ENCODE measurements at places on chromosomes 5 and 9.

GRCh38 chr5:5025098-5025773 lies 114.9 kb upstream of the ADAMTS16 start:
- no peak for DNase-seq

- no peak for DNase-seq
Observed at GRCh38 chr9:124886866-124887492, 25.0 kb downstream of the ARPC5L start.

DNA sequence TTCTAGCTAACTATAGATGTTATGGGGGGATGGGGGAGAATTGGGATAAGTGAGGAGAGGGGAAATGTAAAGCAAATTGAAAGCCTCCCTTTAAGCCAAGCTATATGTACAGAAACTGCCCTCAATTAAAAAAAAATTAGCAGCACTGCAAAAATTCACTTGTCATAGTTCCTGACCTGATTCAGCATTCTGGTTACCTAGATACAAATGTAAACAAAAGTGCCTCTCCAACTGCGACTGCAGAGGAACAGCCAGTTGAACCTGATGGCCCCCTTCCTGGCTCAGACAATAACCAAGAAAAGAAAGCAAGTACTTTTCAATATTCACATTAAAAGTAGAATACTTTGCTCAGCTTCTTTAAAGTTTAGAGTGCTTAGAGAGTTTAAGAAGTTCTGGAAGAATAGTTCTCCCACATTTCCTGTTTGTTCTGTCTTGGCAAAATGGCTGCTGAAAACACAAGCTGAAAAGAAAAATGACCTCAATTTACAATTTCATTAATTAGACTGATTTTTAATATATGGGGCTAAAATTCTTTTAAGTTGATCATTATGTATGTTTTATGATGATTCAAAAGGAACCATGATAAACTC lies 1.5 kb downstream of the FAM81B start:
- peak; percentile 58 for DNase-seq

- DNase-seq, result no peak
Observed at GRCh38 chr9:106712279-106712678, 150.7 kb upstream of the ZNF462 start.

DNA sequence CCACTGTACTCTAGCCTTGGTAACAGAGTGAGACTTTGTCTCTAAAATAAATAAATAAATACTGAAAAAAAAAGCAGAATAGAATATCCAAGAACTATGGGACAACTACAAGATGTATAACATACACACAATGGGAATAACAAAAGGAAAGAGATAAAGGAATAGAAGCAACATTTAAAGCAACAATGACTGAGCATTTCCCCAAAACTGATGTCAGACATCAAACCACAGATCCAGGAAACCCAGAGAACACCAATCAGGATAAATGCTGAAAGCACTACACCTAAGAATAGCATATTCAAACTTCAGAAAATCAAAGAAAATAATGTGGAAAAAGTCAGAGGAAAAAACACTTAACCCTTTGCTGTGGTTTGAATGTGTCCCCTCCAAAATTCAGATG lies 436.4 kb downstream of the ACTL7B start:
- no peak for DNase-seq

DNA sequence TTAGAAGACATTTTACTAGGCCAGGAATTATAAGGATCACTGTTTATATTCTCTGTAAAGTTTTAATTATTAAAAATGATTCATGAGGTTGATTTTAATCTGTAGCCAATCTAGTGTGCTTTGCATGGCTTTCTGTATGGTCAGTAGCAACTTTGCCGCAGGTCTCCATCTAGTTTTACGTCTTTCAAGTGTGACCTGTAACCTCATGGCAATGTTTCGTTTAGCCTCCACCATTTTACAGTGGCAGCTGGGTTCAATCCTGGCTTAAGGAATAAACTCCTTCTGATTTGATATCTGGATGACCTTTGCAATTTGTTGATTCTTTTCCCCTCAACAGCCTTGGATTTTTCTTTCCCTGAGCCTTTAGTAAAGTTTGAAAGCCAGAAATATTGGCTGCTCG lies 434.5 kb upstream of the CDH9 start:
- no peak for DNase-seq

Measured in NCI-H774 (cell line).